ENCODE measurements at places on chromosomes 5 and 9.

DNA sequence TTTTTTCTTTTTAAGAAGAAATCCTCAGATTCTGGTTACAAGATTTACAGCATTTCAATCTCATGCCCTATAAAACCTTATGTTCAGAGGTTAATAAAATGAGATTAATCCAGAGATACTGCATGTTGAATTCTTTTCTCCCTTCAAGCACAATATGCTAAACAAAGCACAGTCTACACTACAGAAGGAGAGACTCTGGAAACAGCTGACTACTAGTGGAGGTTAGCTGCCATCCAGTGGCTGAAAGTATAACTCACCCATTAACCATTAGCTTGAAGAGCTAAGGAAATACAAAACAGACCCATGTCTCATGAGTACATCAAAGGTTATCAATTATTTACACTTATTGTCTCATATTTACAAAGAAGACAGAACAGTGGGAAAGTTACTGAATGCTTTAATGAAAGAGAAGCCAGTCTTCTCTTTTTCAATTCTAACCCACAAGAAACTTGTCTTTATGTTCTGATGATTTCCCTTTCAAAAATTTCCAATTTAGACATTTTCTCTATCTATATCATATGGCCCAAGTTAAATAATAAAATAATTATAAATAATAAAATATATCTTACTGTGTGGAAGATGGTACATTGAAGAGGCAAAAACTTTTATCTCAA is 12.7 kb upstream of the DNAH5 start:
- no peak for DNase-seq

DNA sequence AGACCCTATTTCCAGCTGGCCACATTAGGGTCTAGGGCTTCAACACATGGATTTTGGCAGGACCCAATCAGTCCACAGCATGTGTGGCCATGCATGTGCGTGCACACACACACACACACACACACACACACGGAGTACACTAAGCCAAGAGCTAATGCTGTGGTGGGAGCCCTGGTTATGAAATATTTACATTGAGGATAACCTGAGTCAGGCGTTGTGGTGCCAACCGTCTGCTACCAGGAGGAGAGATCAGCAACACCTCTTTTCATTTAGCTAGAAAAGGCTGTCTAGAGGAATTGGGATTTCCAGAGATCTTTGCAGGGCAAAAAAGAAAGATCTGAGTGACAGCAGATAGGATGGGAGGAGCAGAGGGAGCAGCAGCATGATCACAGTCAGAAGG is 141.5 kb downstream of the TRPM3 start:
- DNase-seq, result no peak

GRCh38 chr5:116303810-116304209 is 219.0 kb downstream of the COMMD10 start:
- DNase-seq, result no peak

GRCh38 chr9:105098370-105098769 is 146.1 kb upstream of the SLC44A1 start:
- DNase-seq, result no peak

- no peak for DNase-seq
Observed at GRCh38 chr5:34519489-34520220, 136.5 kb upstream of the RAI14 start.

DNA sequence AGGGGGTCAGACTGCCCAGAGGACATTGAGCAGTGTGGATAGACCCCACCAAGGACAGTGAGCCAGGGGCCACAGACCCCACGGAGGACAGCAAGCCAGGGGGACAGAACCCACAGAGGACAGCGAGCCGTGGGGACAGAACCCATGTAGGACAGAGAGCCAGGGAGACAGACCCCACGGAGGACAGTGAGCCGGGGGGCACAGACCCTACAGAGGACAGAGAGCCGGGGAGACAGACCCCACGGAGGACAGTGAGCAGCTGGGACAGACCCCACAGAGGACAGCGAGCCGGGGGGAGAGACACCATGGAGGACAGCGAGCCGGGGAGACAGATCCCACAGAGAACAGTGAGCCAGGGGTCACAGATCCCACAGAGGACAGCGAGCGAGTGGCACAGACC is 3.4 kb upstream of the ZDHHC11 start:
- no peak for DNase-seq

- no peak for DNase-seq
Observed at GRCh38 chr5:107538805-107539445, 131.8 kb downstream of the EFNA5 start.

GRCh38 chr5:169020102-169020501 is 280.8 kb downstream of the SLIT3 start:
- DNase-seq, result no peak
